ENCODE measurements at places on chromosomes 2 and 18. TPM values are rescaled to one million over a fixed set of nuclear protein-coding genes. Genes with fewer than 3 reads are reported as not detected.

GRCh38 chr2:230000118-230000841 is 68.4 kb downstream of the SLC16A14 start:
- no peak for DNase-seq

GRCh38 chr2:237667893-237668292 is 40.5 kb downstream of the LRRFIP1 start:
- no peak for DNase-seq

DSC1 gene
- total RNA-seq, result 0.04 TPM

TPO gene
- not detected for total RNA-seq

FOSL2 gene
- 3.5 TPM for total RNA-seq

DNA sequence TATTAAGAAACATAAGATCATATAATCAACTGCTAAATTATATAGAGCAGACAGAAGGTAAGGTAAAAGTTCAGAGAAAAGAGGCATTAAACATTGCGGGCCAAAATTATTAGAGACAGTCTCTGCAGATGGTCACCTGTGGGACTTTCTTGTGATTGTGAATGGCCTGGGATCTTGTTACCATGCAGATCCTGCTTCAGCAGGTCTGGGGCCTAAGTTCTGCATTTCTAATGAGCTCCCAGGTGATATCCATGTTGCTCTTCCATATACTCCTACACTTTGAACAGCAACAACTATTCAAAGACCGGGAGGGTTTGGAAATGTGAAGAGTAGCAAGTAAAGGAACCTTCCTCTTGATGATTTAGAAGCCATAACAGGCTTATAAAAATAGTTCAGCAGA is 8.5 kb upstream of the ETAA1 start:
- DNase-seq, result peak; percentile 5

DNA sequence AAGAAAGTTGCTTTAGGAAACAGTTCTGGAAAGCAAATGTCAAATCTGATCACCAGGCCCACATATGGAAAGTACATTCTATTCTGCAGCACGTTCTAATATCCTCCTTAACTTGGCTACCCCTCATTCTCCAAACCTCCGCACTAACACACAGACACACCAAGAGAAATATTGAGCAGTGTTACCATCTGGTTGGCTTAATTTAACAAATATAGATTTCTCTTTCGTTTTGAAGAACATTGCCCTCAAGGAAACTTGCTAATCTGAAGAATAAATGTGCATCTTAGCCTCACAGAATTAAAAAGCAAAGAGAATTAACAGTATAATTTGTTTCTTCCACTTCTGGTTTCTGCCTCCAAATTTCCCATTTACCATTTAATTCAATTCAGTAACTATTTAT is 72.8 kb upstream of the TTC39C start:
- no peak for DNase-seq

DNA sequence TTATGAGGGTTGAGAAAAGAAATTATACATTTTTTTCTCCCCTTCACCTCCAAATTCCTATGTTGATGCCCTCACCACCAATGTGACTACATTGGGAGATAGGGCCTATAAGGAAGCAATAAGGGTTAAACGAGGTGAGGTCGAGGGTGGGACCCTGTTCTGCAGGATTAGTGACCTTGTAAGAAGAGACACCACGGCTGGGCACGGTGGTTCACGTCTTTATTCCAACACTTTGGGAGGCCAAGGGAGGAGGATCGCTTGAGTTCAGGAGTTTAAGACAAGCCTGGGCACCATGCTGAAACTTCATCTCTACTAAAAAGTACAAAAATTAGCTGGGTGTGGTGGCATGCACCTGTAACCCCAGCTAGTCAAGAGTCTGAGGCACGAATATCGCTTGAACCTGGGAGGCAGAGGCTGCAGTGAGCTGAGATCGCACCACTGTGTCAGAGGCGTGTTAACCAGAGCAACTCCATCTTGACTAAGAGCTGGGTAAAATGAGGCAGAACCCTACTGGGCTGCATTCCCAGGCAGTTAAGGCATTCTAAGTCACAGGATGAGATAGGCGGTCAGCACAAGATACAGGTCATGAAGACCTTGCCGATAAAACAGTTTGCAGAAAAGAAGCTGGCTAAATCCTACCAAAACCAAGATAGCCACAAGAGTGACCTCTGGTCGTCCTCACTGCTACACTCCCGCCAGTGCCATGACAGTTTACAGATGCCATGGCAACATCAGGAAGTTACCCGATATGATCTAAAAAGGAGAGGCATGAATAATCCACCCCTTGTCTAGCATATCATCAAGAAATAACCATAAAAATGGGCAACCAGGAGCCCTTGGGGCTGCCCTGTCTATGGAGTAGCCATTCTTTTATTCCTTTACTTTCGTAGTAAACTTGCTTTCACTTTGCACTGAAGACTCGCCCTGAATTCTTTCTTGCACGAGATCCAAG is 77.0 kb downstream of the NCAPH start:
- no peak for DNase-seq

- DNase-seq, result no peak
Measured at GRCh38 chr2:173008786-173009185, 66.9 kb upstream of the MAP3K20 start.

- DNase-seq, result no peak
Measured at GRCh38 chr2:240906141-240906910, at the start of gene CROCC2. Gene CROCC2, plus strand, starts transcription at chr2:240906336. Its CDS starts 178 bp downstream, at chr2:240906514.

GRCh38 chr18:43663159-43663558 is 385.9 kb upstream of the SYT4 start:
- DNase-seq, result no peak

DNA sequence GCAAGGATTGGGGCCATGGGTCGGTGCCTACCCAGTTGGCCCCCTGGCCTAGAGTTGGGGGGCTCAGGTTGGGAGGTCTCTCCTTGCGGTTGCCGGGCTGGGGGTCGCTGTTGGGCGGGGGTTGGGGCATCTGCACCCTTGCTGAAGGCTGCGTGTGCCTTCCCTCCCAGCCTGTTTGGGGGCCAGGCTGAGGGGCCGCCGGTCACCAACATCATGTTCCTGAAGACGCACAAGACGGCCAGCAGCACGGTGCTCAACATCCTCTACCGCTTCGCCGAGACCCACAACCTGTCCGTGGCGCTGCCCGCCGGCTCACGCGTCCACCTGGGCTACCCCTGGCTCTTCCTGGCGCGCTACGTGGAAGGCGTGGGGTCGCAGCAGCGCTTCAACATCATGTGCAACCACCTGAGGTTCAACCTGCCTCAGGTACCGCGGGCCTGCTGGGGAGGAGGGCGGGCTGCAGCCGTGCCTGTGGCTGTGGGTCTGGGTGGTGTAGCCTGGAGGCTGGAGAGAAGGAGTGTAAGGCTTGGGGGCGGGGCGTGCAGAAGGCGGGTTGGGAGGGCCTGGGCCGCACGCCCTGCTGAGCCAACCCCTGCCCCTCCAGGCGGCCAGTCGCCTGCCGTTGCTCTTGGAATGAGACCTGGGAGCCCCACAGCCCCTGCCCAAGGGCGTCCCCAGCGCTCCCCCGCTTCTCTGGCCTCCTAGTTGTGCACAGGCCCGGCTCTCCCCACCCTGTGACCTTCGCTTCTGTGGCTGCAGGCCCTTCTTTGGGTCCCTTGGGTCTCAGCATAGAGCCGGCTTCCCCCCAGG is 7.2 kb upstream of the NEU4 start:
- peak; percentile 90 for DNase-seq

IL1F10 gene
- not detected for total RNA-seq

GRCh38 chr2:105134081-105134480 is 96.2 kb downstream of the MRPS9 start:
- DNase-seq, result no peak

GRCh38 chr2:208791257-208791656 is 384.7 kb downstream of the PTH2R start:
- no peak for DNase-seq

PTPRN gene
- total RNA-seq, result 2.0 TPM

CMPK2 gene
- total RNA-seq, result 0.69 TPM

DNA sequence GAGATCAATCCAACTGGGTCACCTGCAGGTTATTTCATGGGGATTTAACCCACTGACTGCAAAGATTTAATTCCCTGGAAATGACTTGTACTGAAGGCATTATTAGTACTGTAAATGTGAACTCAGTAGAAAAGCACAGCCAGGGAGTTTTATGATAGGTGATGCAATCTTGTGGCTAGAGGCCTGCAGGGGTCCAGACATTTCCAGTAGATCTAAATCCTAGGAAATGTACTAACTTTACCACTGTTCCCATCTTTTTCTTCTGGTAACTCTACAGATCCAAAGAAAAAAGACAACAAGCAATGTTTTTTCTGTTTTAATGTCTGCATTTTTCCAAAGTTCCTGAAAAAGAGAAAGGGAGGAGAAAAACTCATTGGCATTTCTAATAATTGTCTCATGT is 500.1 kb downstream of the ARHGAP15 start:
- DNase-seq, result no peak

BUB1 gene
- 169 TPM for total RNA-seq

DNA sequence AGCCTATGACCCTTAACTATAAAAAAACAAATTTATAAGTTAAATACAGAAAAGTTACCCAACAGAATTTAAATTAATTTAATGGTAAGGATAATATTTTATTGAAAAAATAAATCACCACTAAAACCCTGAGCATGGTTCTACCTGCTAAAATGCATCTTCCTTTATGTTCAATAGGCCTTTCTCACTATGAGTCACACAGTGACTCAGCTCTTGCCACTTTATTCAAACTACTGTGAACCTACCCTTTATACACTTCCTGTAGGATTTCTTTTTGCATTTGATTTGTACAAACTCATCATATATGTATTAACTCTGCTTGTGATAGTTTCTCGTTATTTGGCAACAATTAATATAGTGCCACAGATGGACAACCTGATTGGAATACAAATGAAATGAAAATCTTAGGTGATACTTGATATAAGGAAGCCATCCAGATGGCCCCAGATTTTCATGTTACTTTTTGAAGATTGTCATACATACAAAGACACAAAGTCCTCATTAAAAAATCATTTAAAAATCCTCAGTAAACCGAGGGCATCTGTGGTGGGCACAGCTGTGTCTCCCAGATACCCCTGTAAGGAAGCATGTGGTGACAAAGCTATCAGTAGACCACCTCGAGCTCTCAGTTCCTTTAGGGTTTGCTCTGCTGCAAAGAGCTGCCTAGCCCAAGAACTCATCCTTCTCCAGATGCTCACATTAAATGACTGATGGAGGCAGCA is 55.2 kb upstream of the COBLL1 start:
- no peak for DNase-seq

GRCh38 chr2:191165176-191165643 is 14.4 kb upstream of the STAT4 start:
- peak; percentile 16 for DNase-seq

NEU2 gene
- not detected for total RNA-seq

GRCh38 chr18:60537074-60537473 is 164.5 kb upstream of the MC4R start:
- no peak for DNase-seq

DNA sequence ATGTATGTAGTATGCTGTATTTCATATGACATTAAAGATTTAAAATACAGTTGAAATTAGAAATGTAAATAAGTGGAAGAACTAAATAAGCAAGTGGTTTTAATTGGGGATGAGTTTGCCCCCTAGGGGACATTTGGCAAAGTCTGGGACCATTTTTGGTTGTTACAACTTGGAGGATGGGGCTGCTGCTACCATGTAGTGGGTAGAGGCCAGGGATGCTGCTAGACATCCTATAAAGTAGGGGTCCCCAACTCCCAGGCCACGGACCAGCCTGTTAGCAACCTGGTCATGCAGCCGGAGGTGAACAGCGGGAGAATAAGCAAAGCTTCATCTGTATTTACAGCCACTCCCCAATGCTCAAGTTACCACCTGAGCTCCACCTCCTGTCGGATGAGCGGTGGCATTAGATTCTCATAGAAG is 27.9 kb upstream of the ASNSD1 start:
- DNase-seq, result no peak

GRCh38 chr2:70852824-70853223 is 17.2 kb upstream of the CD207 start:
- DNase-seq, result no peak

DNA sequence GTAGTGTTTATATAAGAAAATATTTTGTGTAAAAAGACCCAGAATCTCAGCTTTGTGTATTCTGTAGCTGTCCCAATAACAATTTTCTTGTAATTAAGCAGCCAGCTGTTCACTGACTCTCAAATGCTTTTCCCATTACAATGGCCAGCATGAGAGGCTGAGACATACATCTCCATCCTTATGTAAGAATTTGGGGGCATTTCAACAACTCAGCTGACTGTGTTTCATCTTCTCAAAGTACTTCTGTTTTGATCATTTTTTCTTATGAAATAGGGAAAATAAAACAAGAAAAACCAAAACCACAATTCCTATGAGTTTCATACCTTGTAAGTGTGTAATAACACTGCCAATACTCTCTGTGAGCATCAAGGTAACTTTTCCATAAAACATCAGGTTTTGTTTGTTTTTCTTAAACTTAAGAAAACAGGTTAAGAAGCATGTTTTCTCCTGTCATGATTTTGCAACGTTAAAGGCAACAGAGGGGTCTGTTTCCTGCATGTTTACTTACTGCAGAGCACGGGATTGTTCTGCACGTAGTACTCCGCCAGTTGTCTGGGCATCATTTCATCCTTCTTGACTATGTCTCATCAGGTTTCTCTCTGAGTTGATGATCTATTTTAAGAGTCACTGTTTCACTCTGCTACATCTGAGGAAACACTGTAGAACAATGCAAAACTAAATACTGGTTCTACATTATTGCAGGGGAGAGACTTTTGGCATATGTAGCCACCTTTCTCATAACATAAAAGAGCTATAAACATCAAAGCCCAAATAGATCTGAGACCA is 62.9 kb upstream of the CYRIA start:
- no peak for DNase-seq

GRCh38 chr2:189109921-189110397 is 69.6 kb downstream of the COL5A2 start:
- DNase-seq, result no peak

DNA sequence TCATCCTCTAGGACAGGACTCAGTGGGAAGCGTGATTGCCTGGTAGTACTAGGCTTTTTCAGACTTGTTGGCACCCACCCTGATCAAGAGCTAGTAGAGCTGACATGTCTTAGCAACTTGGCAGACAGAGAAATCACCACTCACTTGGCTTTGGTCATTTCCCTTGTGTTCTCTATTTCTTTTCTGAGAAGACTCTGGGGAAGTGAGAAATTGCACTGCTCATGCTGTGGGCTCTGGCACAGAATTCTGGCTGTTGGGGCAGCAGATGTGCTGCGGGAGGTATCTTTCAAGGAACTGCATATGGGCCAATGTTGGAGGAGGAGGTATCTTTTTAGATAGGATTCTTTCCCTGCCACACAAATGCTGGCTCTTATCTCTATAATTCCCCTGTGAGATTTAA is 529.1 kb upstream of the MEX3C start:
- no peak for DNase-seq

DNA sequence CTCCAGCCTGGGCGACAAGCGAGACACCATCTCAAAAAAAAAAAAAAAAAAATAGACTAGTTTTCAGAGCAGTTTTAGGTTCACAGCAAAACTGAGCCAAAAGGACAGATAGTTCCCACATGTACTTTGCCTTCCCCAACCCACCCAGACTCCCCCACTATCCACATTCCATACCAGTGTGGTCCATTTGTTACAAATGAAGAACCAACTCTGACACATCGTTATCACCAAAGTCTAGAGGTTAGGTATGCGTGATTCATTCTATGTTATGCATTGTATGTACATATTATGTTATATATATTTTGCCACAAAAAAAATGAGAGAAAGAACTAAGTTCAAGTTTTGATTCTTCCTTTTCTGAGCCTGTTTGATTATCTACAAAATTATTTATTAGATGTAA is 3.5 kb downstream of the DUSP11 start:
- DNase-seq, result no peak
